ENCODE measurements at places on chromosomes 4 and X.
A peak's percentile ranks its signal among the peaks of the same experiment; 100 is the strongest.

GRCh38 chrX:103536732-103537131, 17.4 kb upstream of the RAB40A start:
- no peak for DNase-seq

DNA sequence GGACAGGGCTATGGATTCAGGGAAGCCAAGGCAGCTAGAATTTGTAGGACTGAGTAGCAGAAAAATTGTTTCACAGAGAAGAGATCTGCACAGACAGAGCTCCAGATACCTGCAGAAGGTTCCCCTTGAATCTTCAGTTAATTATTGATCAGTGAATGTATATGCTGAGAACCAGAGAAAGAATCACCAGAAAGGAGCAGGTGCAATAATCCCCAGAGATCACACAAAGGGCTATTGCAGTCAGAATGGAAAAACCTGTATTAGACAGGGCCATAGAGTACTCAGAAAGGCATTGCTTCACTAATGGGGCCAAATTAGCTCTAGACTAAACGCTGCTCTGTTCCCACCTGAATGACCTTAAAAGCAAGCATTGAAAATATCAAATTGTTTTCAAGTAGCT, 35.5 kb upstream of the SMAD1 start:
- DNase-seq, result no peak

- DNase-seq, result peak; percentile 47
Measured at GRCh38 chr4:118351851-118352827, 664 bp downstream of the PRSS12 start.

- DNase-seq, result no peak
Measured at GRCh38 chr4:36211084-36211483, 33.2 kb downstream of the ARAP2 start.

- DNase-seq, result no peak
Measured at GRCh38 chr4:54318904-54319303, 89.8 kb downstream of the PDGFRA start.

GRCh38 chrX:3520458-3520857, 174.0 kb upstream of the MXRA5 start:
- DNase-seq, result no peak

- DNase-seq, result no peak
Measured at GRCh38 chr4:127246963-127247952, 385.5 kb upstream of the INTU start.

GRCh38 chr4:142383800-142384470, 462.2 kb downstream of the INPP4B start:
- no peak for DNase-seq

Measured in femur (tissue), 1 donor.